ENCODE measurements at places on chromosomes 11 and 22.
A peak's percentile ranks its signal among the peaks of the same experiment; 100 is the strongest.

DNA sequence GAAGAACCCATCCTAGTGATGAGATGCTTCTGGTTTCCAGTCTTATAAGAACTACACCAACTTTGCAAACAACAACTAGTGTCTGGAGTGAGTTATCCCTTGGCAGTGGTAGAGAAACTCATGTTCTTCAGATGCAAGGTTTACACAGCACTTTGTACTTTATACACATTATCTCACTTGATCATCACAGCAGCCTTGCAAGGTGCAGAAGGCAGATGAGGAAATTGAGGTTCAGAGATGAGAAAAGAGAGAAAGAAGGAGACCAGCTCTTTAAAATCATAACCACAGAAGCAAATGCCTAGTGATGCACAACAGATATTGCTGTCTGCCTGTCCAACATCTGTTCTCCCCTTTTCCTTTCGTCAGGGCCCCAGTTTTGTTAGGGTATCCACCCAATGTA, 16.7 kb upstream of the CD44 start:
- DNase-seq = no peak

GRCh38 chr22:26398741-26399153, 30.3 kb upstream of the ASPHD2 start:
- no peak for DNase-seq

- DNase-seq = peak; percentile 67
These were observed at the start of gene RASGRP2 for GRCh38 chr11:64743591-64744543. Gene RASGRP2 (minus strand): TSS chr11:64744142. CDS start chr11:64742866, 1,276 bp downstream.

DNA sequence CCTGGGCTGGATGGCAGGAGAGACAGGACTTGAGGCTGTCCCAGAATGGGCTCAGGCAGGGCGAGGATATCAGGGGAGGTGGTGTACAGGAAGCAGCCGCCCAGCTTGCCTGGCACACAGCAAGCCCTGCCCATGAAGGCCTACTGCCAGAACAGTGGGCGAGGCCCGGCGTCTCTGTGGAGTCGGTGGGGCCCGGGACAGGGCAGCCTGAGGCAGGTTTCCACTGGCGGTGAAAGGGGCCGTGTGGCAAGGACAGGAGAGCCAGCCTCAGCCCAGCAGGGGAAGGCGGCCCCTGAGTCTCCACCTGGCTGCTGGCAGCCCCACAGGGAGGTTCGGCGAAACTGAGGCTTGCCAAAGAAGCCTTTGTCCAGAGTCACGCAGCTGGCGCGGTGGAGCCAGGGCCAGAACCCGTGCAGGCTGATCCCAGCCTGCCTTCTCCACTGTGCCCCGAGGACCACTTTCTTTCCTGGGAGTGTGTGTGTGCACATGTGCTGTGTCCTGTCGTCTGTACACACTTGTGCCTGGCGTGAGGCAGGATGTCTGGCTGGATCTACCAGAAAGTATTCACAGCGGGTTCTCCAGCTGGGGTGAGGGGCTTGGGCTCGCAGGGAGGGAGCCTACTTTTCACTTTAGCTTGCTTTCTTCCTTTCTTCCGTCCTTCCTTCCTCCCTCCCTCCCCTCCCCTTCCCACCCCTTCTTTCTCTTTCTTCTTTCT, 1.2 kb downstream of the TSPO start:
- peak; percentile 37 for DNase-seq

DNA sequence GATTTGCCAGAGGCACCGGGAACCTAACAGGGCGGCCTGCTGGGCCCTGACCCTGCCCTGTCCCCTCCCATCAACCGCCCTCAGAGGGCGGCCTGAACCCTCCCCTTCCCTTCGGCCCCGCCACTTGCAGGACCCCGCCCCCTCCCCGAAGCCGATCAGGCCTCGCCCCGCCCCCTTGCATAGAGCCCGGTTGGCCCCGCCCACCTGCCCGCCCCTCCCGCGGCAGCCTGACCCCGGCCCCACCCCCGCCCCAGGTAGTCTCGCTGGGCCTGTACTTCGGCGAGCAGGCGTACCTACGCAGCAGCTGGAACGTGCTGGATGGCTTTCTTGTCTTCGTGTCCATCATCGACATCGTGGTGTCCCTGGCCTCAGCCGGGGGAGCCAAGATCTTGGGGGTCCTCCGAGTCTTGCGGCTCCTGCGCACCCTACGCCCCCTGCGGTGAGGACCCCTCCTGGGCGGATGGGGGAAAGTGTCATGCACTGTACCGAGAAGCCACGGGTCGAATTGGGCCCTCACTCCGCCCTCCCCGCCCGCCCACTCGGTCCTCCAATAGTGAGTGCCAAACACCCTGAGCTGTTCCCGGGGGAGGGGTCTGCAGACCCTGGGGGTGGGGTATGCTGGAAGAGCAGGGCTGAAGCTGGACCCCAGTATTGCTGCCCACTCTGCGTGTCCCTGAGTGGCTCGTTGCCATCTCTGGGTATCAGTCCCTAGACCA, 94.1 kb downstream of the CACNA1I start:
- DNase-seq = no peak

GRCh38 chr22:25366876-25367466, 147.5 kb downstream of the CRYBB2 start:
- DNase-seq = no peak

- no peak for DNase-seq
These were observed 10.4 kb downstream of the TMPRSS6 start for GRCh38 chr22:37098976-37099591.

DNA sequence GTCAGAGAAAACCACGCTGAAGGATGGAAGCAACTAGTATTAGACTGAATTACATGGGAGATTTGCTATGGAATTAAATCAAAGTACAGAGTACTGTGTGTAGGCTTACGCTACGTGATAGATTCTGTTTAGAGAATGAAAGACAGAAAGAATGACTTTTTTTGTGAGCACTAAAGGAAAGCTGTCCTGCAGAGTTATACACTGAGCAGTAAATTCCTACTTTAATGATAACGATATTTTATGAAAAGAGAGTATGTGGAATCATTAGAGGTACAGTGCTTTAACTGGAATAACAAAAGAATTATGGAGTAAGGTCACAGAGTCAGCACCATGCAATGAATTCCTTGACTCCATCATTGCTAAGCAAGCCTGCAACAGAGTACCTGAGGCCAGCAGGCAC, 295.3 kb upstream of the SYN3 start:
- DNase-seq = no peak

GRCh38 chr11:27934830-27935145, 173.2 kb downstream of the KIF18A start:
- DNase-seq = no peak

DNA sequence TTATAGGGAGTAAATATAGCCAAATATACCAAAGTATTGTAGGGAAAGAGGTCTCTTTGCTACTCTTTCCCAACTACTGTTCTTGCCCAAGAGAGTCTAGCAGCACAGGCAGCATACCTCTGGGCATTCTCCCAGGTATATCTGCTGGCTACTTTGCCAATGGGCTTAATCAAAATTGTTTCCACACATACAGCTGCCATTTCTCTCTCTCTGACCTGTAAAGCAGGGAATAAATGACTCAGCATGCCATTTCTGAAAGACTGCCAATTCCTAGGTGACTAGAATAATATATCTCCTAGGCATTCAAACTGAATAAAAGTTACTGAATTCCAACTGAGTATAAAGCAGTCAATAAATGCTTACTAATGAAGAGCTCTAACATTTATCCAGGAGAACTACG, 44.6 kb downstream of the RDX start:
- DNase-seq = no peak

- no peak for DNase-seq
These were observed 20.9 kb upstream of the UPB1 start for GRCh38 chr22:24474221-24474620.

DNA sequence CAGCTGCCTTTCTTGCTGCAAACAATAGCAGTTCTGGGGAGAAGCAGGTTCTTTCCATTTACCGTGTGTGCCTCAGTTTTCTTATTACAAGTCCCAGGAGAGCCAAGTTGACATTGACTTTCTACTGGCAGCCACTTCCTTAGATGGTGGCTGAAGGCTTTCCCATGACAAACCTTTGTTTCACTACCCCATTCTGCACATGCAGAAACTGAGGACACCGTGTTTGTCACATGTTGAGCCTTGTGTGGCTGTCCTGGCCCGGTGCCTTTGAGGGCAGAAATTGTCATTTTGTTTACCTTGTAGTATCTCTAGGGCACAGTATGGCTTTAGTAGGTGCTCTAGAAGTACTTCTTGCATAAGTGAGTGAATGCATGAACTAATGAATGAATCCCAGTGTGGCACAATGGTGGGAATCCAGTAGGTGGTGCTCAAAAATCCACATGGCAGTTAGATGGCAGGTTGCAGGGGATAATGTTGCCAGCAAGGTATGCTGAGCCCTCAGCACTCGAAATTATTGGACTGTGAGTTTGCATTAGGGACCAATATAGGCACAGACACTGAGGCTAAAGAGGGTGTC, 101.6 kb downstream of the CSNK2A3 start:
- no peak for DNase-seq

GRCh38 chr22:27370269-27370668, 431.3 kb downstream of the MN1 start:
- DNase-seq = no peak

GRCh38 chr11:76491644-76492043, 46.8 kb downstream of the EMSY start:
- no peak for DNase-seq

GRCh38 chr11:19328586-19329311, 88.0 kb upstream of the E2F8 start:
- no peak for DNase-seq

GRCh38 chr11:61954106-61954850, 4.1 kb downstream of the BEST1 start:
- no peak for DNase-seq

- DNase-seq = no peak
These were observed 114.2 kb downstream of the CACNA1I start for GRCh38 chr22:39684702-39685281.

DNA sequence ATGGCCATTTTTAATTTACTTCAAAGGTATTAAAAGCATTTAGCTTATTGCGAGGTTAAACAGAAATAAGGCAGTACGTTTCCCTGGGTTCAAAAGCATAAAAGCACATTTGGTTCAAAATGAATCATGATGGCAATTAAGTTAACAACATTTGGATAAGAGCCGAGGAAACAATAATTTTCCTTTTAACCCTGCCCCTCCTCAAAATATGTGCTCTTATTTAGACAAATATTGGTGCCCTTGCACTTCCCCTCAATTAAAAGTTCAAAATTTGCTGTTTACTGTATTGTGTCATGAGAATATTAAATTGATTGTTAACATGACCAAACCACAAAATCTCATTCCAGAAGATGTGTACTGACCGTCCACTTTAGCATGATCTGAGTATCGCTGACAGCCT, 48.7 kb downstream of the VSIG10L2 start:
- DNase-seq = no peak

- DNase-seq = no peak
These were observed 12.9 kb downstream of the KRTAP5-5 start for GRCh38 chr11:1642288-1643145.

DNA sequence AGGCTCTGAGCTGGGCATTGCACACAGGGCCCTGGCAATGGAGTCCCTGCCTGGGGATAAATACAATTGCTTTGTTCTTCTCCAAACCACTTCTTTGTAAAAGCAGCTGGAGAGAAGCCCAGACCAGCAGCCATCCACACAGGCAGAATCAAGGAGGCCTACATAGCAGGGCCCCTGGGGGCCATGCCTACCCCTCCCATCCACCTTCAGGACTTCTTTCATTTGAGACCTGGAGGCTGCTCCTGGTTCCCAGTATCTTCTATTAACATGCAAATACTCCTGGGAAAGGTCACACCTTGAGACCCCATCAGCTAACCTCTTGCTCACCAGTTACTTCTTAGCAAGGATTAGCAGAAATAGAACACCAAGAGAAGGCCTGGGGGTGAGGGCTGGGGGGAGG, 511.1 kb downstream of the SOX6 start:
- no peak for DNase-seq

GRCh38 chr11:118200901-118201680, 23.7 kb downstream of the JAML start:
- DNase-seq = no peak

- no peak for DNase-seq
These were observed 840.1 kb downstream of the JRKL start for GRCh38 chr11:97229936-97230335.

DNA sequence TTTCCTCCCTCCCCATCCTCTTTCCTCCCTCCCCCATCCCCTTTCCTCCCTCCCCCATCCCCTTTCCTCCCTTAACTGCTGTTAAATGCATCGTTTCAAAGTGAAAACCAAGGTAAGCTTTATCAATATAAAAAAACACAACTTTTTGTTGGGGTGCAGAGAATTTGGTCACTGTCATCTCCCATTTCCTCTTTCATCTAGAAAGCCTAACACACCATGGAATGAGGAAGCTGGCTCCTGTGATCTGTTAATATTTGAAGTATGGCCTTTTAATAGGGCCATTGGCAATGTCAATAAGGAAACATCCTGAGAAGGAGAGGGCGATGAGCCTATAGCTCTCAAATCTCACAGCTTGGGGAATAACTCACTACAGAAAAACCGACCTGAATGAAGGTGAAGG, 7.0 kb downstream of the EXPH5 start:
- DNase-seq = no peak

- no peak for DNase-seq
These were observed 9.3 kb upstream of the ARL14EP start for GRCh38 chr11:30313580-30313979.

GRCh38 chr11:125593114-125593820, 615 bp downstream of the STT3A start:
- peak; percentile 5 for DNase-seq

DNA sequence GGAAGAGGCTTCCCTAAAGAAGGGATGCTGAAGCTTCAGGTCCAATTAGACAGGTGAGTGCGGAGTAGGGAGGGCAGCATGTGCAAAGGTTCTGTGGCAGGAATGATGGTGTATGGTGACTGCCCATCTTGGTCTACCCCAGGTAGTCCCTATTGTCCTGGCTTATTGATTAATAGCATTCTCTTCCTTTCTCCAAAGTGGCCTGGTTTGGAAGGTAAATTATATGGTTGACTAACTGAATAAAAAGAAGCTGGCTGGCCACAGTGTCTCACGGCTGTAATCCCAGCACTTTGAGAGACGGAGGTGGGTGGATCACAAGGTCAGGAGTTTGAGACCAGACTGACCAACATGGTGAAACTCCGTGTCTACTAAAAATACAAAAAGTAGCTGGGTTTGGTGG, 230.5 kb downstream of the MIAT start:
- DNase-seq = no peak

DNA sequence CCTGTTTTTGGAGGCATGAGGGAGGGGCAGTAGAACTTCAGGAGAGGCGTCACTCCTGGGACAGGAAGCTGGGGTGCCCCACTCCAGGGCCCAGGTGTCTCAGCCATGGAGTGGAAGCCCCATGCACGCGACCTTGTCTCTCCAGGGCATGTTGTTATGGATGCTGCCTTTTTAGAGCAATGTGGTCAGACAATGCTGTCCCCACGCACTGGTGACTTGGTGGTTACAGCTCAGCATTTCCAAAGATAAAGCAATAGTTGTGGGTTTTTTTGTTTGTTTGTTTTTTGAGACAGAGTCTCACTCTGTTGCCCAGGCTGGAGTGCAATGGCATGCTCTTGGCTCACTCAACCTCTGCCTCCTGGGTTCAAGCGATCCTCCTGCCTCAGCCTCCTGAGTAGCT, 22.3 kb downstream of the EIF4G2 start:
- no peak for DNase-seq

- no peak for DNase-seq
These were observed 79.5 kb downstream of the GAB2 start for GRCh38 chr11:78338138-78338537.
